ENCODE measurements at places on chromosomes 7 and 10.

DNA sequence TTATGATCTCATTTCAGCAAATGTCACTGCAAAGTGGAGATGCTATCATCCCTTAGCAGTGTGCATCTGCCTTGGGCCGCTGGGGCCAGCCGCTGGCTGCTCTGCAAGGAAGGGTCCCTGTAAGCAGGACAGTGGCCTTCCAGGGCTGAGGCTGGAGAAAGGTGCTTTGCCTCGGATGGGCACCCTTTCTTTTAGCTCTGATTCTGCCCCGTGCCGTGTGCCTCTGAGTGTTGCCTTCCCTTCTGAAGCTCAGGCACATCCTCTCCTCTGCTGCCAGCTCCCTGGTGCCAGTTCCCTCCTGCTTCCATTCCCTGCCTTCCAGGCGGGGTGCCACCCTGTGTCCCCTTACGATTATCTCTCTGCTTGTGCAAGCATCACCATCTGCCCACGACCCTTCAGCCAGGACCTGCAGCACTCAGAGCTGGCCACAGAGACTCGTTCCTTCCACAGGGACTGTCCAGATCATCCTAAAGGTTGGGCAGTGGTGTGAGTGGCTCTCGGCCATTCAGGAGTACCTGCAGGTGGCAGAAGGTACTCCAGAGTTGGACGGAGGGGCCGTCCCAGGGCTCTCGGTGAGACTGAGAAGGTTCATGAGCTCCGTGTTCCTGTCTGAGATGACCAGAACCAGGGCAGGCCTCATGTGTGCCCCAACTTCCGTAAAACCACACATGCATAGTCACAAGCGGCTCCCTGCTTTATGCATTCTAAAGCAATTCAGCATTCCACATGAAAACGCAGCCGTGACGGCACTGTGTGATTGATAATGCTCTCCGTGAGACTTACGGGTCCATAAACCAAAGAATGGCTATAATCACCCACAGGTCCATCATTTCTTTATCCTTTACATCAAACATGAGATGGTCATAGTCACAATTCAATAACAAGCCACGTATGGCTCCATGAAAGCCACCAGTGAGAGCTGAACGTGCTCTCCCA lies 371.4 kb downstream of the DNAJB6 start:
- no peak for DNase-seq

- no peak for DNase-seq
These were observed 48.2 kb upstream of the DPYSL4 start for GRCh38 chr10:132138596-132138995.

GRCh38 chr10:28948046-28948445 lies 270.7 kb downstream of the BAMBI start:
- DNase-seq: no peak

DNA sequence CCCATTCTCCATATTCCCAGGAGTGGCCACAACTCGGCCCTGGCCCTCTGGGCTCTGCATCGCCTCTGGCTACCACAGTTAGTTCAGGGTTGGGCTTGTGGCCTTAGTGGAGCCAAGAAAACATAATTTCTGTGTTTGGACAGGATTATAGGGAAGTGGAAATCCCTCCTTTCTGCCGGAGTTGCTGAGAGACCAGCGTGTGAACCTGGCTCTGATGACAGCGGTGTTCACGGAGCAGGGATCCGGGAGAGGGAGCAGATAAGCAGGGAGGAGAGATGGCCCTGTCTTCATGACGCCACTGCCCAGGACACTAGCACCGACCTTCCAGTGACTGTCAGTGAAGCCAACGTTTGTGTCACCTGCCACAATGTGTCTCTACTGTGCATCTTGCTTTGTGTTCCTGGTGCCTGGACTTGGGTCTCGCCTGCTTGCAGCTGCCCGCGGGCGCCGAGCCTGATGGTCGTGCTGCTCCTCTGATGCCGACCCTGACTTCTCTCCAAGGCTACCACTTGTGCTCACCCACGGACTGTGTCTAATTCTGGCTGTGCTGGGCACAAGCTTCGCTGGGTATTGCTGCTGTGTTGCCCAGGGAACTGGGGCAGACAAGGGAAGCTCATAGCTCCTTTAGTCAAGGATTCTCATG lies 67.0 kb upstream of the VIPR2 start:
- no peak for DNase-seq

DNA sequence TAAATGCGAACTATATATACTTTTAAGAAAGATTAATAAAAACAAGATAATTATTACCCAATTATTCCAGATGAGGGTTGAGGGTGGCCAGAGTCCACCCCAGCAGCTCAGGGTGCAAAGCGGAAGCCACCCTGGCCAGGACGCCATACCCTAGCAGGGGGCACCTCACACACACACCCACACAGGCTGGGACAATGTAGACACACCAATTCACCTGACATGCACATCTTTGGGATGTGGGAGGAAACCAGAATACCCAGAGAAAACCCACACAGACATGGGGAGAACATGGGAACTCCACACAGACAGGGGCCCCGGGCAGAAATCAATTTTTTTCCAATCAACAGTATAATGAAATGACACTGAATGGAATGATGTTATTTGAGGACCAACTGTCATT lies 86.0 kb downstream of the RTKN2 start:
- no peak for DNase-seq

- no peak for DNase-seq
These were observed 239.7 kb upstream of the KLF6 start for GRCh38 chr10:4024516-4025245.

DNA sequence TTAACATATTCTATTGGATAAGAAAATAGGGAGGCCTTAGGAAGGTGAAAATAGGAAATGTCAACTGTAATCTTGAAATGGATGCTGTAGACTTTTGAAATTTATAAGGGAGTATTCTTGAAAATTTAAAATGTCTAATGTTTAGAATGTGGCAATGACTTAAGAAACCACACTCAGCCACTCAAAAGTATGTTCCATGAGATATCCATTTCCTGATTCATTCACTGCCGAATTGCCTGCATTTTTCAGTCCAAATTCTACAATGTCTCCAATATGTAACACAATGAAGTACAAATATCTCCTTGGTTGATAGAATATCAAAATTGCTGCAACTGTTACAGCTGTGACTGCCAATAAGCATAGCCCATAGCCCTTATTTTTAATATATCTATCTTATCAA lies 25.9 kb downstream of the PRKG1 start:
- DNase-seq: no peak

DNA sequence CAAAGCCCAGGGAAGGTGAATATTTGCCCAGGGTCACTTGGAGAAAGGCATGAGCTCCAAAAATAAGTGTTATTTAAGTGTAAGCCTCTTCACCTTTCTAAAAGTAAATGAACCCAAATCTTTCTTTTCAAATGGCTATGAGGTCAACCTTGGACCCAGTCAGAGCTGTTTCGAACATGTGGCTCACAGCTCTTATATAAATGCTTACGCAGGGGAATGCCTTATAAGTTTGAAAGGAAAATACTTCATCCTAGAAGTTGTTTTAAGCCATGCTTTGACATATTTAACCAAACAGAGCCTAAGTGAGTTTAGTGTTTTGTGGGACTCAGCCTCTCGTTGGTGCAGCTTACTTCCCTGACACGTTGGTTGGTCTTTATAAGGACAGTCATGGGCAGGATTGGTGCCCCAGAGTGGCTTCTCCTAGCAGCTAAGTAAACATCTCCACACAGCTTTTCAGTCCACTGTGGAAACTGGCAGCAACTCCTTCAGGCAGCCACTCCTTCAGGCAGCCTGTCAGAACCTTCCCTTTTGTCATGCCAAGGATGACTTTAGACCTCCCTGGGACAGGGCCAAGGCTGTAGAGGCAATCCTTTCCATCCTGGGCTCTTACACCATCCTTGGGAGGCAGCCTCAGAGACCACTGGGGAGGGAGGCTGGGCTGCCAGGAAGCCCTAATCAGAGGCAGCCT lies 43.6 kb downstream of the MINDY4 start:
- DNase-seq: no peak

GRCh38 chr7:65983965-65984658 lies 2.1 kb upstream of the GUSB start:
- no peak for DNase-seq

DNA sequence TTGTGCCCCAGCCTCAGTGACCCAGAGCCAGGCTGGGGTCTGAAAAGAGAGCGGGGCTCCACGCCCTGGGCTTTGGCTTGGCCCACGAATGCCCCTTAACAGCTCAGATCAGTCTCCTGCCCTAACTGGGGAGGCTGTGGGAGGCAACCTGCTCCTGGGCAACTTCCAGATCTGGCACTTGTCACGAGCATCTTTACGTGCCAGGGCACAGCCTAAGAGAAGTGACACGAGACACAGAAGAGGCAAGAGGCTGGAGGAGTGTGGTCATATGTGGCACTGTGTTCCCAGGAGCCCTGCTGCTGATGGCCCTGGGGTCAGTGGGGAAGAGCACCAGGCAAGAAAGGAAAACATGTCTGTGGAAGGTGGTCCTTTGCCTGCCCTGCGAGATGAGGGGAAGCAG lies 97.8 kb upstream of the BTBD16 start:
- no peak for DNase-seq

- DNase-seq: no peak
These were observed 267 bp downstream of the CALCR start for GRCh38 chr7:93574269-93574645.

- DNase-seq: no peak
These were observed 66.7 kb upstream of the MYO3A start for GRCh38 chr10:25867321-25867720.

GRCh38 chr10:52256832-52257691 lies 57.0 kb upstream of the DKK1 start:
- no peak for DNase-seq

DNA sequence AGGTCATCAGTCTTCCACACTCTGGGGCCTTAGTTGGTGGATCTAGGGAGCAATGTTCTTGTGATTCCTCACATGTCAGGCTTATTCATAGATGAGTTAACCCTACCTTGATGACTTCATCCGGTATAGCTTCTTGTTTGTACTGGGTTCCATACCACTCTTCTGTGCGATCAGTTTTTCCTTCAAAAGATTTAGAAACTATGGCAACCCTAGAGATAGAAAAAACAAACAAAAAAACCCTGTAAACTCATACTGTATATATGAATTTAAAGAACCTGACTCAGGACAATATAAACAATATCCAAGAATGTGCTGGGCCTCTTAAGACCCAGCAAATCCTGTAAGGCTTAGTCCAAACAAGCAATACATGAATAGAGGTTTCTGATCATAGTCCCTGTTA lies 83.5 kb downstream of the IDE start:
- no peak for DNase-seq

GRCh38 chr10:4514445-4515108 lies 311.4 kb upstream of the AKR1E2 start:
- no peak for DNase-seq

DNA sequence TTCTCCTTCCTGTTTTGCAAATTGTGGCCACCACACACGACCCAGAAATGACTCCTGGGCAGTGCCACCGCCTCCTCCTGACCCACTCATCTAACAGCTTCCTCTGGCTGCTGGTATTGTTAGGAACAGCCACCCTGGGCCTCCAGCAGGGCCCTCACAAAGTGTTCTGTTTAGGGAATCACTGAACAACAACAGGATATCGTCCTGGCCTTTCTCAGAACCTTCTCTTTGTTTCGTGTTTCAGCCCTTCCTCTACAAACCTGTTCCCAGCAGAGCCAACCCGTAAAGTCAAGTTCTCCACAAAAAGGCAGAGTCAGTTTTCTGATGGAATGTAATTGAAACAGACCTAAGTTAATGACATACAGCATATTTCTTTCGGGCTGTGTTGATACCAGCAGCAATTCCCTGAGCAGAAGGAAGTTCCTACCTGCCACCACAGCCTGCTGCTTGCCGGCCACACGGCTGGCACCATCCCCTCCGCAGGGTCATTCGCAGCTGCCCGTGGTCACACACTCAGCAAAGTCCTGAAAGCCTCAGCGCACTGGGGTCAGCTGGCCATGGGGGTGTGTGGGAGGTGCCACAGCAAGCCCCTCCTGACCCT lies 91.7 kb upstream of the PITRM1 start:
- DNase-seq: no peak

- DNase-seq: no peak
These were observed 60.6 kb upstream of the SHH start for GRCh38 chr7:155872678-155873369.

DNA sequence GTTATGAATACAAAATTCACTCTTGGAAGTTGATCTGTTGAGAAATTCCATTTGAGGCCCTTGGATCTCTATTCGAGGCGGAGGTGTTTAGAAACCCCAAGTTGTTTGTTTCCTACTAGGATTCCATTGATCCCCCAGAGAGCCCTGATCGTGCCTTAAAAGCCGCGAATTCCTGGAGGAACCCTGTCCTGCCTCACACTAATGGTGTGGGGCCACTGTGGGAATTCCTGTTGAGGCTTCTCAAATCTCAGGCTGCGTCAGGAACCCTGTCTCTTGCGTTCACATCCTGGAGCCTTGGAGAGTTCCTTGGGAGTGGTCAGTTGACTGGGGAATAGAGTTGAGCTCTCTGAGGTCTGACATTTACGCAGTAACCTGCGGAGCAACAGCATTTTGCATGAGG lies 1.2 kb downstream of the CFAP69 start:
- no peak for DNase-seq

DNA sequence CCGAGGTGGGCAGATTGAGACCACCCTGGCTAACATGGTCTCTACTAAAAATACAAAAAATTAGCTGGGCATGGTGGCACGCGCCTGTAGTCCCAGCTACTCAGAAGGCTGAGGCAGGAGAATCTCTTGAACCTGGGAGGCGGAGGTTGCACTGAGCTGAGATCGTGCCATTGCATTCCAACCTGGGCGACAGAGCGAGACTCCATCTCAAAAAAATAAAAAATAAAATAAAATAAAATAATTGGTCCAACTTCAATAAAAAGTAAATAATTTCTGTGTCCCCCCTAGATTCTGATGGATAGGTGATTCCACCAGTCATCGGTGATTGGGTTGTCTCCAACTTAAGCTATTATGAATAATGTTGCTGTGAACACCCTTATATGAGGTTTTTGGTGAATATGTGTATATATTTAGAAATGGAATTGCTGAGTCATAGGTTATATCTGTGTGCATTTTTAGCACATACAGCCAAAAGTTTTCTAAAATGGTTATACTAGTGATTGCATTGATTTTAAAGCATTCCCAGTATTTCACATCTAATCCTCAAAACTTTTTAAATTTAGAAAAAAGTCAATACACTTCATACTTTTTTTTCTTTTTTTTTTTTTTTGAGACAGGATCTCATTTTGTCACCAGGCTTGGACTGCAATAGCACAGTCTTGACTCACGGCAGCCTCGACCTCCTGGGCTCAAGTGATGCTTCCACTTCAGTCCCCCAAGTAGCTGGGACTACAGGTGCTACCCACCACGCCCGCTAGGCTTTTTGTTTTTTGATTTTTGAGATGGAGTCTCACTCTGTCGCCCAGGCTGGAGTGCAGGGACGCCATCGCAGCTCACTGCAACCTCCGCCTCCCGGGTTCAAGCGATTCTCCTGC lies 13.7 kb upstream of the SRPK2 start:
- DNase-seq: no peak
